Stimulated activated CD8-positive, alpha-beta memory T cell treated with anti-CD3 and anti-CD28 coated beads, Interleukin-4, amount 100 ng/mL, for 1 hour (primary cell): ENCODE measurements at places on chromosomes 11 and 22.

GRCh38 chr11:95443386-95443785 is 212.4 kb upstream of the SESN3 start:
- DNase-seq: no peak

- DNase-seq: no peak
These were observed 56.6 kb downstream of the SCN3B start for GRCh38 chr11:123597859-123598258.

GRCh38 chr11:8763070-8763685 is 80.6 kb downstream of the RPL27A start:
- DNase-seq: no peak

GRCh38 chr22:25478528-25478927 is 85.9 kb upstream of the GRK3 start:
- no peak for DNase-seq

DNA sequence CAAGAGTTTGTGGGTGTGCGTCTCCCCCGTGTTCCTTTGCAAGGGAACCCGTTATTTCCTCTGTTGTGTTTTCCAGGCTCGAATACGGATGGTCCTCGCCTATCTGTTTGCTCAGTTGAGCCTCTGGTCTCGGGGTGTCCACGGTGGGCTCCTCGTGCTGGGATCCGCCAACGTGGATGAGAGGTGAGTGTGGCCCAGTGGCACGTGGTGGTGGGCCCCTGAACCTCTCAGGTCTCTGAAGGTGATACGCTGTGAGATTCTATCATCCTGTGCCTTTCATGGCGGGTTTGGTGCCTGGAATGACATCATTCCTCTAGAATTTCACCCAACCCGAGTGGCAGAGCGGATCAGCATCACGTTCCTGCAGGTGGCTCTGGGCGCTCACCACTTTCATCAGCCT is 32.5 kb downstream of the NADSYN1 start:
- no peak for DNase-seq

DNA sequence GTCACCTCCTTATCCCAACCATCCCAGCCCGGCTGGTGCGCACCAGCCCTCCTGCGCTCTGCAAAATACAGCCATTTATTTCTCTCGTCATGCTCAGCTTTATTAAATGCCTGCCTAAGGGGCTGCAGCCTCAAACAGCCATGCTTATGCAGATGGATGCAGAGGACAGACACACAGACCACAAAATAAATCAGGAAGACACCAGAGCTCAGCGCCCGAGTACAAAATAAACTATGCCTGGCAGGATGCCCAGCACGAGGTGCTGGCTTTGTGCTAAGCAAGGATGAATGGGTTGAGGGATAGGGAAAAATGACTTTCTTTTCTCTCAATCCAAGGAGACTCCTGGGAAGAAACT is 70.5 kb downstream of the RPUSD4 start:
- DNase-seq: no peak

DNA sequence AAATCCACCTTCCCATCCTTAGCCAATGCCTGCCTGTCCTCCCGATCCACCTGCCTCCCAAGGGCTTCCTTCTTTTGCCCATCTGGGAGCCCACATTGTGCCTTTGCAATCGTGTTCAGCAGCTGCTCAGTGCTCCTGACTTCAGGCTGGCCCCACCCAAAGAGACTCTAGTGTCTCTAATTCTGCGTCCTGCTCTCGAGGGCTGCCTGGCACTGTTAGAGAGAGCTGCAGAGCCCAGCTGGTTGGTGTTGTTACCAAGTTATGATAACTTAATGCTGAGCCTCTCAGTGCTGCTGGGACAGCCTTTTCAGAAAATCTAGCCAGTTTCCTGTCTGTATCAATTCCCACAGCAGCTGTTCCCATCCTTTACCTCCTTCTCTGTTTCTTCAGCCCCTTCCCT is 69.1 kb downstream of the MICAL2 start:
- DNase-seq: no peak

GRCh38 chr11:86313793-86314192 is 11.8 kb downstream of the HIKESHI start:
- DNase-seq: no peak

GRCh38 chr22:36129486-36130388 is 30.8 kb downstream of the APOL3 start:
- DNase-seq: no peak

GRCh38 chr11:72585762-72586311 is 88.4 kb downstream of the PDE2A start:
- peak; percentile 62 for DNase-seq

DNA sequence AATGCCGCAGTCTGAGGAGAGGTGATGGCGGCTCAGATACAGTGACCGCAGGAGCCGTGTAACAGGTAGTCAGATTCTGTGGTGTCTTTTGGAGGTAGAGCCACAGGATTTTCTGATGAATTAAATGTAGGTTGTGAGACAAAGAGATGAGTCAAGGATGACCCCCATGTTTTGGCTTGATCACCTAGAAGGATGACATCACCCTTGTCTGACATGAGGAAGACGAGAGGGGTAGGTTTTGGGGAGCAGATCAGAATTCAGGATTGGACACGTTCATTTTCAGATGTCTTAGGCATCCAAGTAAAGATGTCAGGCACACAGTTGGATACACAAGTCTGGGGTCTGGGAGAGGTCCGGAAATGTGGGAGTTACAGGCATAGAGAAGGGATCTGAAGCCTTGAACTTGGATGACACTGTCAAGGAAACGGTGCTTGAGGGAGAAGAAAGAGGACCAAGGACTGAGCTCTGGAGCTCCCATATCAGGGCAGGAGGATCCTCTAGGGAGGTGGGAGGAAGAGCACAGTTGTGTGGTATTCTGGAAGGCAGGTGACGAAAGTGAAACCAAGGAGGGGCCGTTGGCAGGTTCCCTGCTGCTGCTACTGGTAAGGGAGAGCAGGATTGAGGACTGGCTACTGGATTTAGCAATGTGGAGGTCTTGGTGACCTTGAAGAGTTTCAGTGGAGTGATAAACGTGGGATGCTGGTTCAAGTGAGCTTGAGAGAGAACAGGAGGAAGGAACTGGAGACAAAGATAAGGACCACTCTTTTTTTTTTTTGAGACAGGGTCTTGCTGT is 12.6 kb upstream of the GDPD5 start:
- no peak for DNase-seq

GRCh38 chr11:8228231-8228630 is 35.4 kb downstream of the LMO1 start:
- no peak for DNase-seq

- no peak for DNase-seq
These were observed 89.1 kb upstream of the RTL6 start for GRCh38 chr22:44586999-44587736.

DNA sequence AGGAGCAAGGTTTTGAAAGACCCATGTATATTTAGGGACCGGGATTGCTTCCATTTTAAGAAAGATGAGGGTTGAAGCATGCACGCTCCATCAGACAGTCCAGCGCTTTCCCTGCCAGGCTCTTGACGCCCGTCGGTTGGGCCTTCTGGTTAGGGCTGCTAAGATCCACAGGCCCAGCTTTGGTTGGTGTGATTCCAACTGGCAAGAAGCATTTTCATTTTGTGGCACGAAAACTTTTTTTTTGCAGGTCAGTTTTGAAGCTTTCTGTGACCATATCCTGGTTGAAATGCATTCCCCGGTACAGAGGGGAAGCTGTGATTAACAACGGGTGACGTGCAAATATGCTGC is 34.3 kb upstream of the MPPED1 start:
- DNase-seq: no peak

DNA sequence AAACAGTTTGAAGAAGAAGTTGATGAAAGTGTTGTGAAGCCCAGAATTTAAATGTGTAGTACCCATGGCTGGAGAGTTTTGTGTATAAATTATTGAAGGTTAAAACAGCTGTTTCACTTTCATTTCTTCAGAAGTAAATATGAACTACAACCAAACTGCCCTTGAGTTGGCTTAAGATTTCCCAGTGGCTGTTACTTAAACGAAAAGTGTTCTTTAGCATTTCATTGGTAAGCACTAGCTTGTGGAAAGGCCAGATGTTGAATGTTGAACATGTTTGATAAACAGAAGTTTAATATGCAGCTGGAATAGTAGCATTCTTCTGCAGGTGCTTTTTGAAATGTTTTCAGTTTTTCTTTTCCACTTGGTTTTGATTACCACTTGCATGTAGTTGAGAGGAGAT is 83.2 kb upstream of the TNRC6B start:
- DNase-seq: no peak

DNA sequence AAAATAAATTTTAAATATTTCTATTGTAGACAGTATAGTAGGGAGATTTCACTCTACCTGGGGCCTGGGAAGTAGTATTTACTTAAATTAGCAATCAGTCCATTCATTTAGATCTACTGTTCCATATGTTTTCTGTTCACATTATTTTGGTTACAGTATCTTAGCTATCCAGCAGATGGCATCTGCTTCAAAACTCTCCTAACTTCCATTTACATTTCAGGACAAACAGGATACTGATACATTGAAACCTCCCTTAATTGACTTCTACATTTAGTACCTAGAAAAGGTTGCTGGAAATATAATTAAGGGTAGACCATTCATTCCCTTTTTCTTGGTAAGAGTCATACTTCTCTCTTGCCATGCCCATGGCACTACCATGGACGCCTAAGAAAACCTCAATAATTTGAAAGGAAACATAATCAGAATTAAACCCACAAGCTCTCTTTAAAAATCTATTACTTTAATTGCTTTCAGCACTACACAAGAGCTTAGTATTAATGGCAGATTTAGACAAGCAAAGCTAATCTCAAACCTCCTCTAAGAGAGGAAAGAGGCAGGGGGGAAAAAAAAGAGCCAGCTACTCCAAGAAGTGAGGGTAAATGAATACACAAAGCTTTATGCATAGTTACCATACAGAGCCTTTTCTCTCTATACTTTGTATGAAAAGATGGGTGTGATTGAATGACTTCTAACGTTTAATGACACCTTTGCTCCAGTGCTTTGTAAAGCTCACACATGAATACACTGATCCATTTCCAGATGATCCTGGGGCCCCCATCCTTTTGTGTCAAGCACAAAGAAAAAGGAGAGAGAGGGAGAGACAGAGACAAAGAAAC is 131.2 kb upstream of the MTMR2 start:
- DNase-seq: no peak

DNA sequence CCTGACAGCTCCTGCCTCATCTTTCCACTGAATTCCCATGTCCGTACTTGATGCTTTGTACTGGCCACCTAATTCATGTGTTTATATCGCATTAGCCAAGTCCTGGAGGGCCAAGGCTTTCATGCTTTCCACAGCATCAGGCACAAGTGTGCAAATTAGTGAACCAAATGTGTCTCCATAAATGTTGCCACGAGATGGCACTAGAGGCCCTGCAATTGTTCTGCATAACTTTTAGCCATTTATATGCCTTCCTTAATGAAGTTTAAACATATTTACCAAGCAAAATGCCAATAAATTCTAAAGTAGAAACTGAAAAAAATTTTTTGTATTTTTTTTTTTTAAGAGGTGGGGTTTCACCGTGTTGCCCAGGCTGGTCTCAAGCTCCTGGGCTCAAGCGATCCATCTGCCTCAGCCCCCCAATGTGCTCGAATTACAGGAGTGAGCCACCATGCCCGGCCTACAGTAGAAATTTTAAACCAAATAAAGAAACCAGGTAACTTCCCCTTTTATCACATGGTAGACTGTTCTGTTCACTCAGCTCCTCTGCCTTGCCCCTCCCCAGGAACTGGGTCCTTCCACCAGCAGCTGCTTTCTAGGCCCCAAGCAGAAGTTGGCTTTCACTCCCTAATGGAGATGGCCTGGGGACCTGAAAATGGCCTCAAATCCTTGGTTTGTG is 20.8 kb upstream of the IL18BP start:
- DNase-seq: no peak

GRCh38 chr22:43478621-43479300 is 66.9 kb downstream of the MPPED1 start:
- DNase-seq: no peak

GRCh38 chr11:32434356-32435151 is 785 bp downstream of the WT1 start:
- DNase-seq: no peak

- no peak for DNase-seq
These were observed 13.0 kb downstream of the TRIM5 start for GRCh38 chr11:5671831-5672230.

DNA sequence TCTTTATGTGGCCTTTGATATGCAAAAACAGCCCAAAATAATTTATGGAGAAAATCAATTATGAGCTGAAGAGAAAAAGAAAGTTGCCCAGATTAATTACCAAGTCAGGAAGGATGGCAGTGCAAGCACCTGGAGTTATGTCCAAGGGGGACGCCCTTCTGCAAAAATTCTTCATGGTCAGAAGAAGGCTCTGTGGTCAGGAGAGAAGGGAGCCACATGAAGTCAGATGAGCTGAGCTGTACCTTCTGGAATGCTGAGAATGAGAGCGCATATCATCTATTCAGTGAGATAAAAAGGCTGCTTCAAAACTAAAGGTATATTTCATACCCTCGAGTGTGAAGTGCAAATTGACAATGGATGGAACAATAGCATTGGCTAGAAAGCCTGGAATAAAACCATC is 607.4 kb downstream of the NTM start:
- no peak for DNase-seq

DNA sequence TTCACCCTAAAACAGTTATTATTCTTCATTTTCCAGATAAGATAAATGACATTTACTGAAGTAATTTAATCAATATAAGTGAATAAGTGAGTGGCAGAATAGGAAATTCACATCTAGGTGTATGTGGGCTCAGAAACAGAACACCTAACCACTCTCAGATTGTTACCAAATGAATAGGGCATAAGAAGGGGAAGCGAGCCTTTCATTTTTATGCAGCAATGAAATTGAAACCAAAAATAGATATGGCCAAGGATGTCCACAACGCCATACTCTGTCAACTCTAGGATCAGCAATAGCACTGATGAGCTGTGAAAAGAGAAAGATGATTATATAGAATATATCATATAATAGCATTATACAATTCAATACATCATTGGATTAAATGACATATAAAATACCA is 398.1 kb upstream of the API5 start:
- no peak for DNase-seq

GRCh38 chr22:36636916-36637315 is 66.6 kb downstream of the CACNG2 start:
- no peak for DNase-seq

GRCh38 chr11:76700177-76701100 is 29.9 kb upstream of the LRRC32 start:
- DNase-seq: no peak

DNA sequence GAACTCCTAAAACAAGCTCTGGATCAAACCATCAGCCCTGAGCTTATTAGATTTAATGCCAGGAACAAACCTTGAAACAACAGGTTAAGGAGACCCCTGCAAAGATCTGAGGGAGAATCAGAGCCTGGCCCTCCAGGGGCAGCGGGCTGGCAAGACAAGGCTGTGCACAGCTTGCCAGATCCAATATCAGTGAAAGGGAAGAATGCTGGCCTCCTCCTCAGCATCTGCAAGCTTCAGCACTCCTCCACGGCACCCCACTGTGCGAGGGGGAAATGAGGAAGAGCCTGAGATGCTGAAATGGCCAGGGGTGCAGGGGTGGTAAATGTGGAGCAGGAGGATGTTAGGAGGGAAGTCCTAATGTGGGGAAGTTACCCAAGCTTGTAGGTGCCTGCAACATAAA is 167.0 kb downstream of the TENM4 start:
- no peak for DNase-seq

GRCh38 chr11:57217053-57217452 is 20.0 kb downstream of the APLNR start:
- DNase-seq: no peak

- no peak for DNase-seq
These were observed 1018.6 kb downstream of the TBC1D22A start for GRCh38 chr22:47781024-47781423.
